Stimulated activated CD4-positive, alpha-beta T cell treated with anti-CD3 and anti-CD28 coated beads, Interleukin-12 subunit alpha, Interleukin-12 subunit beta, amount 100 ng/mL, for 24 hours (primary cell): ENCODE measurements at places on chromosomes 7 and 10.

DNA sequence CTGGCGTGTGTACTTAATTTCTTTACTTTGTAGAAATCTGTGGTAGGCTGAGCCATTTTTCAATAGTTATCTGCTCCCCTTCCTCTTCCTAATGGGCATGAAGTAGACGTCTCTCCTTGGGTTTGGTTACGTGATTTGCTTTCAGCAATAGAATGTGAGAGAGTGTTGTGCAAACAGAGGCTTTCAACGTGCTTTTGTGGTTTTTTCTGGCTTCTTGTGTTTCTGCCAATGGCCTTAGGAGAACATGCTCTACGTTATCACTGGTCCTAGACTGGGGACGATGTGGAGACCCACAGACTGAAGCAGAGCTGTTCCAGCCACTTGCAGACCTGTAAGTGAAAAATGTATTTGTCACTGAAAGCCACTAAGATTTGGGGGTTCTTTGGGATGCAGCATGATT lies 107.2 kb upstream of the NPTX2 start:
- no peak for DNase-seq

DNA sequence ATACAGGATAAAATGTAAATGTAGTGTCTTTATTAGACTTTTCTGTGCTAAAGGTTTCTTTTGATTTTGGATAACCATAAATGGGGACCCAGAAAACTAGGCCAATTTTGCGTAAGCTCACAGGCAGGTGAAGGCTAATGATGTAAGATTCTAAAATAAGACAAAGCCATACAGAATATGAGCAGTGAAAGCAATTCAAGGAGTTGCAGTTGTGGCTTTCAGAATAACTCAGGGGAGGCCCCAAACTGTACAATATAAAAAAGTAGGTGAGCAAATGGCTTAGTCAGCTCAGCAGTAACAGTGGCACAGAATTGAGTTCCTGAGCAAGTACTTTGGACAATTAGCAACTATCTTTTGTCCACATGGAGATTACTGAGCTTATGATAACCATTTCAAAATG lies 81.7 kb upstream of the NRP1 start:
- DNase-seq = no peak

- no peak for DNase-seq
Measured at GRCh38 chr7:47807756-47808155, 140.5 kb downstream of the PKD1L1 start.

DNA sequence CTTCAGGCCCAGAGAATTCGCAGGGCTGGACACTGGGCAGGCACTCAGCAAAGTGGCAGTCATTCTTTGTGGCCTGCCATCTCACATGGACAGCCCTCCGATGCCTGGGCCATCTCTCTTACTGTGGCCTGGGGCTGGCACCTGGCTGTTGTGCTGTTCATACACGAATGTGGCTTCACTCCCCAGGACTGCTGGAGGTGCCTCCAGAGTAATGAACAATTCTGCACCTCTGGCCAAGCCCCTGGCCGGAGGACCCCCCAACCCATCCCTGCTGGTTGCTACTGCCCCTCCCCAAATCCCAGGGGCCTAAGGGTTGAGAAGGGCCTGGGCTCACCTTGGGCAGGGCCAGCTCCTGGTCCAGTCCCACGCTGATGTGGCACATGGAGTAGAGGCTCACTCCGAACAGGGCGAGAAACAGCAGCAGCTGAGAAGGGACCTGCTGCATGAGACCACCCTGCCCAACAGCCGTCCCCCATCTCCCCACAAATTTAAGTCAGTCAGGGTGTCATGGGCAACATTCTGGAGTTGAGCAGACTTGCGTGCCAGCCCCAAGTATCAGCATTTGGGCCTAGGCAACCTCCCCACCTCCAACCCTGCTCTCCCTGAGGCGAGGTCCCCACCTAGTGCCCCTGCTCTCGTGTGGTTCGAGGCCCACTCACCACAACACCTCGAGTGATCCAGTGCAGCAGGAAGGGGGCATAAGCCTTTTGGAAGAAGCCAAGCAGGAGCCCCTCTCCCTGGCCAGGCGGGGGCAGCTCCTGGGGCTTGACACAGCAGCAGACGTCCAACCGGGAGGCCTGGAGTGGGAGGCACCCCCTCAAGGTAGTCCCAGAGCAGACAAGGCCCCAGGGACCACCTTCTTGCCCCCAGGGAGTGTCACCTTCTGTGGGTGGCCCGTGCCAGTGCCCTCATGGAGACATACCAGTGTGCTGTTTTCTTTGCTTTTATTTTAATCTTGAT lies 9.4 kb downstream of the NPC1L1 start:
- DNase-seq = no peak

- no peak for DNase-seq
Measured at GRCh38 chr10:70430493-70431445, 10.7 kb downstream of the NODAL start.
